Stimulated activated CD8-positive, alpha-beta memory T cell treated with anti-CD3 and anti-CD28 coated beads, Interleukin-2, amount 100 ng/mL, for 1 hour (primary cell): ENCODE measurements at places on chromosomes 4 and X.

DNA sequence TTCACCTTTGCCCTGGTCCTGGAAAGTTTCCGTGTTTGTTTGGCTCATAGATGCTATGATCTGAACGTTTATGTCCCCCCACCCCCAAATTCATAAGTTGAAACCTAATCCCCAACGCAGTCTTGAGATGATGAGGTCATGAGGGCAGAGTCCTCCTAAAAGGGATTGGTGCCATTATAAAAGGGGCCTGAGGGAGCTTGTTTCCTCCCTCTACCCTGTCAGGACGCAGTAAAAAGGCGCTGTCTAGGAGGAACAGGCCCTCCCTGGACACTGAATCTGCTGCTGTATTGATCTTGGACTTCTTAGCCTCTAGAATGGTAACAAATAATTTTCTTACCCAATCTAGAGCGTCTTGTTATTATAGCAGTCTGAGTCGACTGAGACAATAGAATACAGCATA, 2190.6 kb upstream of the TENM3 start:
- no peak for DNase-seq

DNA sequence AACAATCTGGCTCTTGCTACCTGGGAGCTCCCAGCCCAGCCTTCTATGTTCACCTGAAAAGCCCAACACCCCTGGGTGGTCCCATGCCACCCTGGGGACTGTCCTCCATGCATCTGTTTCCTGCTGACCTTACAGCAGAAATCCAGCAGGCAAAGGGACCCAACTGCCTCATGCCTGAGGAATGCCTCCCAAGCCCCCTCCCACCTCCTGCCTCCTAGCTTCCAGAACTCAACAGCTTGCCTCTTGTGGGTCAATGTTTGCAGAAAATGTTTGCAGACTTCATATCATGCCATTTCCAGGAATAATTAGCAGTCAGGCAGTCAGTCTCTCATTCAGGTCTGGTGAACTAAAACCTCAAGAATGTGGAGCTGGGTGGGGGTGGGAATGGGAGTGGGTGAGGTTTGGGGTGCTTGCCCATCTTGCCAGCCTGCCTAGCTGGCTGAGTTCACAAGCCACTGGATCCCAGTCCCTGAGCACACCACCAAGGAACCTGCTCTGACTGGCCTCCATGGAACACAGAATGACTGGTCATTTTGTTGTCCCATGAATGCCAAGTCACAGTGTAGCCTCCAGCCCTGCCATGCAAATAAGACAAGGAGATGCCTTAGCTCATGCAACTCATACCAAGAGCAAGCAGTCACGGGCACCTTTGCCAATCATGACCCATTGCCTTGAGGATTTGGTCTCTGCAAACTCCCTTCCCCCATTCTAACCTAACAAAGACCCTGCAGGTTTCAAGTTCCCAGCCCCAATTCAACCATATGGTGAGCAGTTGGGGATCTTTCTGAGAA, 12.1 kb upstream of the PLAC1 start:
- DNase-seq, result no peak

- no peak for DNase-seq
These were observed 310.5 kb upstream of the DDX53 start for GRCh38 chrX:22689290-22689689.

DNA sequence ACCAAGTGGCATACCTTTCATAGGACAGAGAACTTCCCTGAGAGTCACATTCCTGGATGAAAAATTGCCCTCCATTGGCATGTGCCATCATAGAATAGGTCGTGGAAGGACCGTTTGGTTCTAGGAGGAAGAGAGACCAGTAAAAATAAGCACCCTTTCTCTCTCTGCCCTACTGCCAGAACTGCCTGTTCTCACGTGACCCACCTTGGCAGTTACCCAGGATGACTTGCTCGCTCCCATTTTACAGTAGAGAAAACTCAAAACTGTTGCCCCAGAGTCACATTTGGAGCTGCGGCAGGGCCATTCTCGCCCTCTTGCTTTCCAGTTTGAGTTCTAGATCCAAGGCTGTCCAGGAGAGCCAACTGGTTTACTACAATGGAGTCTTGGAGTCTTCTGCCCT, 1.1 kb upstream of the NLGN3 start:
- no peak for DNase-seq

- no peak for DNase-seq
These were observed 160.4 kb upstream of the MAMLD1 start for GRCh38 chrX:150202641-150203247.

- DNase-seq, result no peak
These were observed 188.4 kb upstream of the MAOA start for GRCh38 chrX:43467608-43468234.

DNA sequence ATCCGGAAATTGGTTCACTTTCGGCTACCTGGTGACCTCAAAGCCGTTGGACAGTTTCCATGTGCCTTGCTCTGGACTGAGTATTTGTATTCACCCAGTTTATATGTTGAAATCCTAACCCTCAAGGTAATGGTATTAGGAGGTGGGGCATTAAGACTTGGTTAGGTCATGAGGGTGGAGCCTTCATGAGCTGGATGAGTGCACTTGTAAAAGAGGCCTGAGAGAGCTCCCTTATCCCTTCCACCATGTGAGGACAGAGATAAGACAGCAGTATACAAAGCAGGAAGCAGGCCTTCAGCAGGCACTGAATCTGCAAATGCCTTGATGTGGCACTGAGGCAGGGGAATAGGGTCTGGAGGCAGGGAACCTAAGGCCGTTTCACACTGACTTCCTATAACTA, 5.3 kb upstream of the OPHN1 start:
- DNase-seq, result no peak

GRCh38 chr4:146243141-146243882, 29.0 kb downstream of the REELD1 start:
- DNase-seq, result no peak

DNA sequence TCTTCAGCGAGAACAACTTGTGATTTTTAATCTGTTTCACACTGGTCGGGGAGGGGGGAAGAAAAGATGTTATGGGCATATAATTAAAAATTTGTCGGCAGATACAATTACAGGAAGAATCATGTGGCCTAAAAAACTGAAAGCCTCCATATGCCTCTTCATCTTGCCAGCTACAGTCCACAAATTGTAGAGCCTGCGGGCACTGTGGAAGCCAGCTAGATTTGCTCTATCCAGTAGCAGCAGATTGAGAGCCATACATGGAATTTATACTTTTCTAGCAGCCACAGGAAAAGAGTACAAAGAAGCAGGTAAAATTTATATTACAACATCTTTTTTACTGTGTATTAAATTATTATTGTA, 147.3 kb downstream of the TBL1X start:
- no peak for DNase-seq

DNA sequence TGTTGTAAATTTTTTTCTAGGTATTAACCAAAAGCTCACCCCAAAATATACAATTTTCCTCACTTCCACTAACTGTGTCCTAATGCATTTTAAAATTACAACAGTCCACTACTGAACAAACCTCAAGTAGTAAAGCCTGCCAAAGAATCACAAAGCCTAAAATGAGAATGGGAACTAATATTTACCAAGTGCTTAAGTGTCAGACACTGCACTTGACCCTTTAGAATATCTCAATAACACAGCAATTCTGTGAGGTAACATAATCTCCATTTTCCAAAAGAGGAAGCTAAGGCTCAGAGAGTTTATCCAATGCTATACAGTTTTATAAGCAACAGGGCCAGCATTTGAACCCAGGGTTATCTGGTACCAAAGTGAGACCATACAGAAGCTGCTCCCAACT, 4.9 kb downstream of the SLC9A7 start:
- DNase-seq, result no peak

GRCh38 chr4:90122355-90122748, 4.8 kb upstream of the CCSER1 start:
- no peak for DNase-seq

DNA sequence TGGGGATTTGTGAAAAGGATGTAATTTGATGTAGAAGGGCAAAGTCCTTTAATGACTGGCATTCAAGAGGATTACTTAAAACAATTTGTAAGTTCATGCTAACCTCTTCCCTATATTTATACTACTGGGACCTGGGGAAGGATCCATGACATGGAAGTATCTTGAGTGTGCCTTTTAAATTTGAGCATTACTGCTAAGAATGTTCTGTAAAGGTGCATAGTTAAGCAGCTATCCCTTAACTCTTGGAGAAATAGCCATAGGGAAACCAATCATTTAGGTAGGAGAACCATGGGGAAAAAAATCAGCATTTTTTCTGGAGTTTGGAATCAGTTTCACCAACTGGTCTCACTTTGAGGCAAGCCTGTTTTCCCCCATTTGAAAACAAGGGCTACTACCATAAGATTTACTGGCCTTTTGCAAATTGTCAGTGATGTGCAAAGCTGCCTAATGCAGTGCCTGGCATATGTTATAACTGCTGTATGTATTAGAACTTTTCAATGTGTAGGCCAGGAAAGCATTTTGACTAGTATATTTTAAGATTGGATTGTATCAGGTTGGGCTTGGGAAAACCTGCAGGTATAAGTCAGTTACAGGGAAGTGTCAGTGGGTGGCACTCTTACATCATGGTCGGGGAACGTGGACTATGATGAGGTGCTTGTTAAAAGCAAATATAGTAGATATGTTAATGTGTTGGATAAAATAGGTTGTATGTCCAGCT, 72.1 kb downstream of the PRSS12 start:
- no peak for DNase-seq

- no peak for DNase-seq
These were observed 34.4 kb upstream of the HMX1 start for GRCh38 chr4:8905773-8906667.

DNA sequence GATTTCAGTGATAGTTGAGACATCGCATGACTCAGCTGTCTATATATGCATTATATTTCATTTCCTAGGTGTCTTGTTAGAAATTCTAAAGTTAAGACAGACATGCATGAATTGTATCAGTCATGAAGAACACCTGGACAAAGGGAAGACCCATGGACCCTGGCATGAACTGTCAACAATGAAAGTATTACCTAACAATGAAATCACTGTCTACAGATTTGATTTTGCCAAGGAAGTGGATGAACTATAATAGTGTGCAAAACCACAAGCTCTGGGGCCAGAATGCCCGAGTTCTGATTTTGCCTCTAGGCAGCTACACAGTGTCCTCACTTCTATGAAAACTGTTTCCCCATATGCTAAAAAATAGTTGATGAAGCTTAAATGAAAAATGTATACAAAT, 386.1 kb downstream of the NLGN4X start:
- DNase-seq, result no peak

- no peak for DNase-seq
These were observed 51.7 kb downstream of the RPGR start for GRCh38 chrX:38275615-38276014.

DNA sequence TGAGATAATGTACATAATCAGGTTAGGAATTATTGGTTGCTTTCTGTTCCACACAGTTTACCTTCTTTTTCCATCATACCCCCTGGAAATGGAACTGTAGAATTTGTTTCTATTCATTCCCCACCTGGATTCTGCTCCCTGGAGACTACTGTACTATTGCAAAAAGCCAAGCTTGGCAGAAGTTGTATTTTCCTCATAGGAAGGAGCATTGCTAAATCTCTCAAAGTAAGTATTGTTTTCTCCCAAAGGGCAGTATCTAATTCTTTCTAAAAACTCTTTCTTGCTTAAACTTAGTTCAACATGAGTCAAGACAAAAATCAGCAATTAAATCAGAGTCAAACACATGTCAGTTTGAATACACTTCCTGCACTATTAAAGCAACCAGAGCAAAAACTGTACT, 136.2 kb downstream of the CDS1 start:
- DNase-seq, result no peak

DNA sequence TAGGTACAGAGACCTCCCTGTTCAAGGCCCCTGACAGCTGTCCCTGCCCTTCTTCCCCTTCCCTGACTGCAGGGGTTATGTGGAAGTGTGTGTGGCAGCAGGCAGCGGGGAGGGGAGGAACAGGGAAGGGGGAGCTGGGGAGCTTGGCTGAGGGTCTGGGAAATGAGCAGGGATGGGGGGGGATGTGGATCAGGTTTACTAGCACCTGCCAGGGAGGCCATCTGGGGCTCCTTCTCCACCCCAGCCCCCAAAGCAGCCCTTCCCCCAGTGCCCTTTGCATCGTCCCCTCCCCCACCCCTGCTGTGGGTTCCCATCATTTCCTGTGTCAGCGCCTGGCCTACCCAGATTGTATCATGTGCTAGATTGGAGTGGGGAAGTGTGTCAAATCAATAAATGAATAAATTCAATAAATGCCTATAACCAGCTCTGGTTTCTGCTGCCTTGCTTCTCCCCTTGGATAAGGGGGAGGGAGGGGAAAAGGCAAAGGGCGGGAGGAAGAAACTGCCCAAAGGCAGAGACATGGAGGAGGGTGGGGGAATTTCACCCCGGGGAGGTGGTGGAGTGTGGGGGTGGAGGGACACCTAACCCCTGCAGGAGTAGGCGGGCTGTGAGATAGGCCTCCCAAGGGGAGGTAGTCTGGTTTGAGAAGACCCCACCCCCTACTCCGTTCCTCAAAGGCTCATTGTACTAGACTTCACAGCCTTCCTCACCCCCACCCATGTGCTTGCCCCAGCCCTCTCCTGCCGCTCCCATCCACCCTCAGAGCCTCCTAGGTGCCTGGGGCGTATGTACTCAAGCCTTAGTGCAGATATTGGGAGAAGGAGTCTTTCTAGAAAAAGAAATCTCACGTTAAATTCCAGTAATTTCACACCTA, 3.2 kb downstream of the CXorf65 start:
- DNase-seq, result no peak

DNA sequence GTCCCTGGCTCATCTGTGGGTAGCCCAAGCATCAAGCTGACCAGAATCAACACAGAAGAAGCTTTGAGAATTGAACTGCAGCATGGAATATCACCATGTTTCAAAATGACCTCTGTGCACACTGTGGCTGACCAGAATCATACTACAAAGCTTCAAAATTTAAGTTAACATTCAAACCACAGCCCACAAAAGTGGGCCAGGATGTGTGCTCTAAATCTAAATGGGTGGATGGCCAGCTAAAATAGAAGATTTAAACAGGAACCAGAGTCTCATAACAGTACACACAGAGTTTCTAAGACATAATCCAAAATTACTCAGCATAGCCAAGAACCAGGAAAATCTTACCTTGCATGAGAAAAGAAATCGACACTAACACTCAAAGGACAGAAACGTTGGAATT, 46.1 kb downstream of the KLF3 start:
- DNase-seq, result no peak

GRCh38 chrX:75873993-75874392, 88.9 kb upstream of the MAGEE2 start:
- DNase-seq, result no peak

- no peak for DNase-seq
These were observed 13.5 kb downstream of the SNCA start for GRCh38 chr4:89823416-89823815.

DNA sequence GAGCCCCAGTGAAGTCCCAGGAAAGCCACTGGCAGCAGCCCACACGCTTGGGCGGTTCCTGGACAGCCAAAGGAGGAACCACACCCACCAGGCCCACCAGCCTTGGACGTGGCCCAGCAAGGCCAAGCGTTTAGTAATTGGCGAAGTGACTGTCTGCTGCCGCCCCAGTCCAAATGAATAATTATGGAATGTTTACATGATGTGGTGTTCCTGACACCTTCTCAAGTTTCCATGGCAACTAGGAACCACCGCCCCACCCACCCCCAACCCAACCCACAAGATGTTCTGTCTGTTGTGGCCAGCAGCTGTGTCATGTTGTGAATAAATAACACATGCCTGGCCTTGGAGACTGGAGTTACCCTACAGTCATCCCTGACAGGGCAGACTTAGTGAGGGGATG, 22.3 kb downstream of the APLN start:
- no peak for DNase-seq

GRCh38 chr4:133151341-133151690, 2.2 kb downstream of the PCDH10 start:
- DNase-seq, result no peak

GRCh38 chr4:89558147-89558546, 250.5 kb upstream of the GPRIN3 start:
- no peak for DNase-seq

- DNase-seq, result no peak
These were observed 6.5 kb upstream of the SERTM2 start for GRCh38 chrX:111504941-111505340.

- DNase-seq, result no peak
These were observed 70.6 kb upstream of the CENPE start for GRCh38 chr4:103268746-103269145.
